A673 (cell line): ENCODE measurements at places on chromosomes 6 and 20.

DNA sequence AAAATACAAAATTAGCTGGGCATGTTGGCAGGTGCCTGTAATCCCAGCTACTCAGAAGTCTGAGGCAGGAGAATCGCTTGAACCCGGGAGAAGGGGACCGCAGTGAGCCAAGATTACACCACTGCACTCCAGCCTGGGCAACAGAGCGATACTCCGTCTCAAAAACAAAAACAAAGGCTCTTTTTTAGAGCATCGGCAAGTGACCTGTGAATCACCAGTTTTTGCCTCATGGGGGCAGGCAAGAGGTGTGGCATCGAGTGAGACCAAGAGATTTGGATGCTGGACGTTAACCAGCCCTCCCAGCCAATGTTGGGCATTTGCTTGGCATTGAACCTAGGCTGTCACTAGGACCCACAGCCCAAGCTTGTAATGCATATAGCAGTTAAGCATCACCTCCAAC, 14.6 kb upstream of the CDK5RAP1 start:
- DNase-seq = peak; percentile 45

- no peak for DNase-seq
These were observed 743.3 kb downstream of the CD109 start for GRCh38 chr6:74439123-74439811.

DNA sequence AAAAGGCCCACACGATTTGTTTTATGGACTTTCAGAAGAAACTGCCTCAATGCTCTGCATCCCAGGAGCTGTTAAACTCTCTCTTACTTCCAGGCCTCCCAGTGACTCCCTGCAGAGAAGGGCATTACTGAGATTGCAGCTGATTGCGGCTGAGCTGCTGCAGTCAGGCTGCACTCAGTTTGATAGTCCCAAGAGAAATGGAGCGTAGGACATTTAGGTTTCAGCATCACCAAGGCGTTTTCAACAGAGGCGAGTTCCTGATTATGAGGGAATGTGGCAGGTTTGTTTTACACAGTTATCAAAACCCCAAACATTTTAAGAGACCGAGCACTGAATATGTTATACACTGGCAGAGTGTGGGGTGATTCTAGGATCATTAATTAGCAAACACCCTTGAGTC, 145.6 kb downstream of the TBX18 start:
- peak; percentile 53 for DNase-seq

GRCh38 chr6:125831659-125832058, 40.9 kb downstream of the NCOA7 start:
- DNase-seq = no peak

DNA sequence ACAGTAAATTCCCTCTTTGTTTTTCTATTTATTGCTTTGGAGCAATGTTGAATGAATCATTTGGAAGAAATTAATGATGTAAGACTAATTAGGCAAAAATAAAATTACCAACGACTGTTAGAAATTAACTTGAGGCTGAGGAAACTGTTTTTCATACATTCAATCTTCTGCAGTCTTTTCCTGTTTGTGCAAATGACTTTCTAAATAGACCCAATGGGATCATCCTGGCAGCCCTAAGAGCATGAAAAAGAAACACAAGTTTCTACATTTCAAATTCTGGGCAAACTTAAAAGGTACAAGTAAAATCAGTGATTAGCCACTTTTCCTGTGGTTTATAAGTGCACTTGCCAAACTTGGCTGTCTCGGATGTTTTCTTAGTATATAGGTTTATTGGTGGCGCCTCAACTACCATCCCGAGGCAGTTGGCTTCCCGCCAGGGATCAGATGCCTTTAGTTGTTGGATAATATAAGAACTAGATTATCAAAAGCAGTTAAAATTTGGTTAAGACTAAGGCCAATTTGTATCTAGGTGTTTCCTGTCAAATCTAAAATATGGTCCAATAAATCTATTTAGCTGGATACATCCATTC, 181.2 kb downstream of the ISM1 start:
- DNase-seq = peak; percentile 52

GRCh38 chr20:4342609-4343008, 327.3 kb upstream of the RNF24 start:
- DNase-seq = no peak

DNA sequence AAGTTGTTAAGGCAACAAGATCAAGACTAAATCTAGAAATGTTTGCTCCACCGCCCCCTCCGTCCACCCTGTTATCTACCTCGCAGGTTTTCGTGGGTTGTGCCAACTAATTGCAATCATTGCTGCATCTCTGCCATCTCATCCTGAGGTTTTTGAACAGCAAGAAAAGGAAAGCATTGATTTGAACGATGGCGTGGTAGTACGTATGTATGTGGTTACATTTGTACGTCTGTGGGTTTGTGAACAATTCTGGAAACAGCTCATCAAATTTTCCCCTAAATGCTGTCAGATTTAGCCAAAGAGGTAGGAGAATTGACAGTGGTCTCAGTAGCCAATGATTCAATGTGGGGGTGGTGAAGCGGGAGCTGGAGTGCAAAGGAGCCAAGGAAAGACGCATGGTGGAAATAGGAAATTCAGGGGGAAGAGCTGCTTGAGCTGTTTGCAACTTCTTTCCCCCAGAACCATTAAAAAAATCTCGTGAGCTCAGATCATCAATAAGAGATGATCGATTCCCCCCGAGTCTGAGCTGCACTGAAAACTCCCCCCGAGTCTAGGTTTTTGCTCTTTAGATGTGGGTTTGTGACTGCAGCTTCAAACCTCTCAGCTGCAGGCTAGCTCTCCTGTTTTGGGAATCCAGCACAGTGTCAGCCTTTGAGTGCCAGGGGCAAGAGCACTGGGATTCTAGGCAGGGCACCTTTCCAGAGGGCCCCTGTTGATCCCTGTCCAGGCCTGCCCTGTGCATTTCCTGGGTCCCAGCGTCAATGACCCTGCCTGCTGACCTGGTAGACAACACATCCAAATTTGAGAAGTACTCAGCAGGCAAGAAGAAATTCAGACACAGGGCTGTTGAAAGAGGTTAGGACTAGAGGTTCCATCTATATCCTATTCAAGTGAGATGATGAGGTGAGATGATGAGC, 72.6 kb upstream of the LY86 start:
- no peak for DNase-seq
